ENCODE measurements at places on chromosomes 6 and 20.
A peak's percentile ranks its signal among the peaks of the same experiment; 100 is the strongest.

DNA sequence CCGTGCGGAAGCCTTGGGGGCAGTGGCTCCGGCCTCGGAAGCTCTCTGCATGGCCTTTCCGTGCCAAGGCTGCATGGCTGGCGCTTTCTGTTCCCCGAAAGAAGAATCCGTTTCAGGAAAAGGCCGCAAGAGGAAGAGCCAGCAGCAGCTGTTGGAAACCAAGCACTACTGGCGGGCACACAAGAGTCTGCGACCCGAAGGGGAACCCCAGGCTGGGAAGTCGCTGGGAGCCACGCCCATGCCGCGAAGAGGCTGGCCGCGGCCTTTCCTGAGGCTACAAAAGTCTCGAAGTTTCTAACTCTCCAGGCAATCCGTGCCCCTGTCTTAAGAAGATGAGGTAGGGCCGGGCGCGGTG, at the start of gene CGAS:
TSS of gene CGAS (minus strand) at position 191 of the 355 bp plus-strand sequence. CDS start at position 75, 116 bp downstream.
- DNase-seq, result peak; percentile 92

DNA sequence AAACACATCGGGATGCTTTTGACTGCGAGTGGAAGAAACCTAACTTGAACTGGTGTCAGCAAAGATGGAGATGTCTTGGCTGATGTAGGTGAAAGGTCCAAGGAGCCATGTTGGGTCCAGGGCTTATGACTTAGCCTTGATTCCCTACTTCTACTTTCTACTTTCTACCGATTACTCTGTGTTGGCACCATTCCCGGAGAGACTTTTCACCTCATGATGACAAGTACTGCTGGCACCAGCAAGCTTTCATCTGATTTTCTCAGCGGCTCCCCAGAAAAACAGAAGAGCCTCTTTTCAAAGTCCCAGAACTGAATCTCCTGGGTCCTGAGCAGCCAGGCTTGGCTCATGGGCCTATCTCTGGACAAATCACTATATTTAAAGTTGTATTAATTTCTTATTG, 4.9 kb upstream of the EDN3 start:
- DNase-seq, result no peak

DNA sequence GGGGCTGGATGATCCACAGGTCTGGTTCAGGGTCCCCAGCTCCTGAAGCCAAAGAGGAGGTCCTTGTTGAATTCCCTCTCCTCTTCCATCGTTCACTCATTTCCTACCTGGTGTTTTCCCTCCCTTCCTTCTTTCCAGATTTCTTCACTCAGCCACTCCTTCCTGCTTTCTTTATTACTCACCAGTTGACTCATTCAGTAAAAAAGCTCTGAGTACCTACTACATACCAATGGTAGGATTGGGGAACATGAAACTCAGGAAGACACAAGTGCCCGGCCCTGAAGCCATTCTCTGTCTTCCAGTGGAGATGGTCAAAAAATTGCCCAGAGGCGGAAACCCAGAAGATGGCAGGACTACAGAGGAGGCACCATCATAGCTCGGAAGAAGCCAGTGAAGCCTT, 11.9 kb upstream of the NSFL1C start:
- no peak for DNase-seq

GRCh38 chr6:35356391-35356790, 14.0 kb downstream of the PPARD start:
- DNase-seq, result no peak

DNA sequence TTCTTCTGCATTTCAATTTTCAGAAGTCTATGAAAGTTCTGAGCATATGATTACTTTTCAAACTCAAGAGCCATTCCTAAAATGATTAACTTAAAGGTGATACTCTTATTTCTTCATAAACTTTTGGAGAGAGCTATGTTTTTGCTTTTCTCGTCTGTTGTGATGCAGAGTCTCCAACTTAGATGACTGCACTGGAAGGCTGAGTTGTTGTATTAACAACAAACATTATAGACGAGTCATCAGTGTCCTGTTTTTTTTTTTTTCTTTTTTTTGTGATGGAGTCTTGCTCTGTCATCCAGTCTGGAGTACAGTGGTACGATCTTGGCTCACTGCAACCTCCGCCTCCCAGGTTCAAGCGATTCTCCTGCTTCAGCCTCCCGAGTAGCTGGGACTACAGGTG, 101.9 kb downstream of the CD109 start:
- no peak for DNase-seq

GRCh38 chr20:58228484-58229197, at the start of gene ANKRD60:
TSS of gene ANKRD60 (minus strand) at chr20:58228653. CDS start at chr20:58228653, 0 bp downstream.
- DNase-seq, result no peak

DNA sequence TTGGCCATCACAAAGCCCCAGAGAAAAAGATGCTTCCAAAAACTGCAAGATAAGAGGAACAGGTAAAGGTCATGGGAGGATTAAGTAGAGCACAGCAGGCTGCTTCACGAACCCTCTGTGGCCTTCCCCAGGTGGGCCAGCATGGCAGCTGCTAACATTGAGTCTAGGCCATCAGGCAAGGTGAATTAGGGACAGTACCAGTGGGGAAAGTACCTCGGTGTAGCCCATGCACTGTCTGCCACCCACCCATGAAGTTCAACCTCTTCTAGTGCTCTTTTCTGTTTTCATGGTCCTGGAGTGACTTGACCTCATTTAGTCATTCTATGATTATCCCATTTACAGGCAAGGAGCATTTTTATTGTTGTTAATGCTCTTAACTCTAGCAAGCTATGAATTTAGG, 108.6 kb upstream of the DUSP22 start:
- no peak for DNase-seq

GRCh38 chr6:150395388-150396009, 26.7 kb downstream of the IYD start:
- DNase-seq, result peak; percentile 68

DNA sequence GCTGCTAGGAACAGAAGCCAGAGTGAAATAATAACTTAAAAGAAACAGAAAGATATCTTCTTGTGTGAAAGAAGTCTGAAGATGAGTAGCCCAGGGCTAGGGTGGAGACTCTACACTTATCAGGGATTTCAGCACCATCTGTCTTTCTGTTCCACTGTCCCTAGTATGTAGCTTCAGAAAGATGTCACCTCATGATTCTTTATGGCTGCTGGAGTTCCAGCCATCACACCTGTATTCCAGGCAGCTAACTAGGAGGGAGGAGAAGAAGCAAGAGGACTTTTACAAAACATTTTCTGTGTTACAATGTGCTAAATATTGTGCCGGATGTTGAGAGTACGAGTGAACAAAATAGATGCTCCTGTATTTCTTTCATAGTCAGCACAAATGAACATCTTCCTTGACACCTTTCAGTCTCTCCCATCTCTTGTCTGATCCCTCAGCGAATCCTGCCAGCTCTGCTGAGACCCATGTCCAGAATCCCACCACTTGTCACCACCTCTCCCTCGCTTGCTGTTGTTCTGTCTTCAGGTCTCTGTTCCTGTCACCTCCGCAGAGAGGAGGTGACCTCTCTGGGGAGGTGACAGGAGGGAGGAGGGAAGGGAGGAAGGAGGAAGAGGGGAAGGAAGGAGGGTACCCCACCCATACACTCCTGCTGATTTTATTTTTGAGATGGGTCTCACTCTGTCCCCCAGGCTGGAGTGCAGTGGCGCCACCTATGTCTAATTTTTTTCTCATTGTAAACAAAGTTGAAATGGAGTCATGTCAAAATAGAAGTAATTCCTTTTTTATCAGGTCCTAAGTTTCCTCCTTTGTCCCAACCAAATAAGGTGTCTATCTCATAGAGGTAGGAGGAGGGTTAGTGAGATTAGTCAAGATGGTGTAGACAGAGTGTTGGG, 188.9 kb downstream of the TFAP2C start:
- no peak for DNase-seq

DNA sequence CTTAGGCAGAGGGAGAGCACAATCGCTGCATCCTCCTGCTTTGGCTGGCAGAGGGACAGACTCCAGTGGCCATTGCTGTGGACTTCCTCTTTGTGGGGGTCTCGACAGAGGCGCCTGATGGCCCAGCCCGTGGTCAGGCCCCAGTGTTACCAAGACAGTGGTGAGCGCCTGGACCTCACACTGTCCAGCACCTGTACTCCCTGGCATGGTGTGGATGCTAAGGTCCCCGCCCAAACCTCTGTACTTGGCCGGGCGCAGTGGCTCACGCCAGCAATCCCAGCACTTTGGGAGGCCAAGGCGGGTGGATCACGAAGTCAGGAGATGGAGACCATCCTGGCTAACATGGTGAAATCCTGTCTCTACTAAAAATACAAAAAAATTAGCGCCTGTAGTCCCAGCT, 2.3 kb upstream of the NTSR1 start:
- DNase-seq, result no peak

GRCh38 chr6:81480139-81480538, 272.3 kb downstream of the TENT5A start:
- DNase-seq, result no peak

DNA sequence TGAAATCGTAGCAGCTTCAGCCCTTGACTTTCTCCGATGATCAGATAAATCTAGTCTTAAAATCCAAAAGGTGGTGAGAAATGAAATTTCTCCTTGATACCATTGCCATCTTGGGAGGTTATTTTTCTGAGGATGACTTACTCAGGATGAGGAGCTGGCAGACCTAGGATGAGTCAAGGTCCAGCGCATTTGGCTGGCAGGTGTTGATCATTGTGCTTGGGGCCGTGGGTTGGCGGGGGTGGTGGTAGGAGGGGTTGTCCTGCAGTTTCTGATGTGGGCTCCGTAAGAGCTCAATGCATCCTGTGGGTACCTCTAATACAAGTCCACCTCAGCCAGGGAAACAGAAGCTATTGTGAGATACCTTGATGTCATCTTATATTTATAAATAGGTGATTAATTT, 148.3 kb upstream of the SCGN start:
- no peak for DNase-seq

GRCh38 chr20:49346682-49347081, 68.8 kb upstream of the ZNFX1 start:
- DNase-seq, result no peak

DNA sequence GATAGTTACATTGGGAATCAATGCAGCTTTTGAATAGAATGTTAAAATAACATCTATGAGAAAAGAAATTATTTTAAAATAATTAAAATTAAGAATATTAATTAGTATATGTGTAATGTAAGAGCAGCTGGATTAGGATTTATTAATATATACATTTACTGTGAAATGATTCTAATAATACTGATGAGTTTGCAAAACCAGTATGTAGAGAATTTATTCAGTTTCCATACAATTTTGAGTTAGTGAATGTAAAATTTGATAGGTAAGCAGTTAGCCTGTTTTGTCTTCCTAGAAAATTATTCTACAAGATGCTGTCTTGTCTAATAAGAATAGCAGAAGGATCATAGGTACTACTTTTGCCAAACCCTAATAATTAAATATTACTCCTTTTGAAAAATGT, 70.6 kb downstream of the STXBP5 start:
- no peak for DNase-seq

DNA sequence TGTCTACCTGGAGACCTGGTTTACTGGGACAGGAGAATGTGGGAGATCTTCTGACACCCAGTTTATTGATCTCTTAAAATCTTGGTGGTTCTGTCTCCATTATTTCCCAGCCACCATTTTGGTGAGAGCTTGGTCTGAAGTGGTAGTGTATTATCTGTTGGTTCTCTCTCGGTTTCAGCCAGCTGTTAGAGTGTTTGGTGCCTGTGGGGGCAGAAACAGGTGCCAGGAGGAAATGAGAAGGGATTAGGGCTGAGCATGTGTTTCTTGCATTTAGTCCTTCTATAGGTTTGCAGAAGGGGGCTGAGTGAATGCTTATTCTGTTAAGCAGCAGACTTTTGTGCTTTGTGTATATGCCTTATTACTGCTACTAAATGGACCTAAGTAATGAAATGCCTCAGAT, 9.6 kb downstream of the JARID2 start:
- peak; percentile 58 for DNase-seq

DNA sequence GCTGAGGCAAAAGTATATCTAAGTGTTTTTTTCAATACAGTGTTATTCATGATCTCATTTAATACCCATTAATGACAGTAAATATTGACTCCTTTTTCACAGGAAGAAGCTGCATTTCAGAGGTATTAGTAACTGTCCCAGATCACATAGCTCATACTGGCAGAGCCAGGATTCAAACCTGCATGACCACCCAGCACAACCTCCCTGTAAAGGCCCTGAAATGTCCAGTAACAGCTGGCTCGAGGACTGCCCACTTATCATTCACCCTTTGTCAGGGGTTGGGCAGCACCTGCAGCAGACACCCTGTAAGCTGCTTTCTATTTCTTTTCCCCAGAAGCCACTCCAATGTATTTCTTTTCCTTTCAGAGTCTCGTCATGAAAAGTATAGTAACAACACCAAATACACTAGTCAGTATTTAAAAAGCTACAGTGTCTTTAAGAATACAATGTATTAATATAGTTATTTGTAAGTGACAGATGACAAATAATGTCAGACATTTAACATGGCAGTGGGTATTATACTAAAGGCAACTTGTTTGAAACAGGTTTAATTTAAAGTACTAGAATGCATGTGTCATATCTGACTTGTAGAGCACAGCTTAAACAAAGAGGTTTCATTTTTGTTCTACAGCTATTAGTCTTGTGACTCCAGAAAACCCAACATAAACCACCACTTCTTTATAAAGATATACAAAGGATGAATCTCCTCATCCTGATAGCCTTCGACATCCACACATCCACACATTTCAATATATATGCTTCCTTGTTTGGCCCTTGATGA, 841.6 kb upstream of the GJE1 start:
- DNase-seq, result no peak

DNA sequence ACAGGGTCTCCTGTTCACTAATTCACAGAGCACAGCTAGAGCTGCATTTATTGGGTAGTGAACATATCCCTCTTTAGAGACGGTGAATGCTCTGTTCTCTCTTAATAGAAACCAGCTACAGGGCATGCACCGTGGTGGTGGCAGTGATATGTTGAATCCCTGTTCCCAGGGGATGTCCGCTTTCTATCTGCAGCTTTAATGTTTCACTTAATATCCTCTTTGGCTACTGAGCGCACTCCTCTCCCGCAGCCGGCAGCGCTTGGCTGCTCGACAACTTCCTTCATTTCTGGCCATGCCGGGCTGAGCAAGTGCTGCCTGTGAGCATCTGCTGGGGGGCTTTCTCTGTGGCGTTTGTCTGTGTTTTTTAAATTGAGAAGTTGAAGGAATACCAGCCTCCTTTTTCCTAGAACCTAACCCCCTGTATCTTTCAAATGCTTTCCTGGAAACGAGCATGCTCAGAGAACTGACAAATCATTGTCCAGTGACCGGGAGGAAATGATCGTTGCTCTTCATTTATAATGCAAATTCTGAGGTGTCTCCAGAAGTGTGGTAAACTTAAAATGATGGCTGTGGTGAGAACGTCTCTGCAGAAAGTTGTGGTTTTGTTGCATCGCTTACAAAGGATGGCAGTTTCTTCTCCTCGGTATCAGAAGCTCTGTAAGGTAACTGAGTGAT, 297.9 kb downstream of the UTRN start:
- peak; percentile 90 for DNase-seq
